ENCODE measurements at places on chromosomes 7 and 10.

GRCh38 chr10:17278607-17279240 lies 50.7 kb downstream of the VIM start:
- DNase-seq, result no peak

DNA sequence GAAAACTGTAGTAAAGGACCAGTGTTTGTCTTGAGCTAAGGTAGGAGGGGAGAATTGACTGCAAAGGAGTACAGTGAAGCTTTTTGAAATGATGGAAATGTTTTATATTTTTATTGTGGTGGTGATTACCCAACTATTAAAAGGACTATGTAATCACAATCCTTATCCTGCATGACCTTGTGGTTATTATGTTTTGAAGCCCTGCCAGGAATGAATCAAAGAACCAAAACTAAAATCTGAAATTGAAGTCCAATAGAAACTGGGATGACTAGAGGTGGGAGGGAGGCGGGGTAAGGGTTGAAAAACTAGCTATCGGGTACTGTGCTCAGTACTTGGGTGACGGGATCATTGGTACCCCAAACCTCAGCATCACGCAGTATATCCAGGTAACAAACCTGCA lies 8.2 kb downstream of the CCDC7 start:
- no peak for DNase-seq

- DNase-seq, result no peak
These were observed 148.7 kb downstream of the C7orf25 start for GRCh38 chr7:42763137-42763551.

DNA sequence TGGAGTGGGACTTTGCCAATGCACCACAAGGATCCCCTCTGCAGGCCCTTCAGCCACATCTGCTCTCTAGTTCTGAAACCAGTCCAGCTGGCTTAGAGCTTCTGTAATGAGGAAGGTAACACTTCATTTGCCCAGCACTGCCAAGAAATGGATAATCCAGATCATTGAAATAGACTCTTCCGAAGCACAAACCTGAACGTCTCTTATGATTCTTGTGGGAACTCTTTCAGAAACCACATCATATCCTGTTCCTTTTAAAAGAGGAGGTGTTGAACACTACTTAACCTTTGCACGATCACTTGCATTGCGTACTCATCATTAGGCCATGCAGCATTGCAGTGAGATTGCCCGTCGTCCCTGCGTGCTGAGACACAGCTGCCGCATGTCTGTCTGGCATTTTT lies 25.8 kb upstream of the PLPP4 start:
- no peak for DNase-seq

GRCh38 chr10:48708144-48708543 lies 23.5 kb downstream of the WDFY4 start:
- DNase-seq, result no peak

DNA sequence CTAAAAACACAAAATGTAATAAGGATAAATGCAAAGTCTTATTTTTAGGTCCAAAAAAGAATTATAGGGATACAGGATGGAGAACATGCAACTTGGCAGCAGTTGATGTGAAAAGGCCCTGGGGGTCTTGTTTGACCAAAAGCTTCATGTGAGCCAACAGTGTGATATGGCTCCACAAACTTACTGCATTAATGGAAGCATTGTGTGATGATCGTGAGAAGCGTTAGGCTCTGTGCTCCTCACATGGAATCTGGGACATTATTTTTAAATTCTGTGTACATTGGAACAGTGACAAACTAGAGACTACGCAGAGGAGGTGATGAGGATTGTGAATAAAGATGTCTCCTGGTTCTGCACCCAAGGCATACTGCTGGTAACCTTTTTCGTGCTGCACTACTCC lies 39.1 kb upstream of the CALD1 start:
- no peak for DNase-seq

DNA sequence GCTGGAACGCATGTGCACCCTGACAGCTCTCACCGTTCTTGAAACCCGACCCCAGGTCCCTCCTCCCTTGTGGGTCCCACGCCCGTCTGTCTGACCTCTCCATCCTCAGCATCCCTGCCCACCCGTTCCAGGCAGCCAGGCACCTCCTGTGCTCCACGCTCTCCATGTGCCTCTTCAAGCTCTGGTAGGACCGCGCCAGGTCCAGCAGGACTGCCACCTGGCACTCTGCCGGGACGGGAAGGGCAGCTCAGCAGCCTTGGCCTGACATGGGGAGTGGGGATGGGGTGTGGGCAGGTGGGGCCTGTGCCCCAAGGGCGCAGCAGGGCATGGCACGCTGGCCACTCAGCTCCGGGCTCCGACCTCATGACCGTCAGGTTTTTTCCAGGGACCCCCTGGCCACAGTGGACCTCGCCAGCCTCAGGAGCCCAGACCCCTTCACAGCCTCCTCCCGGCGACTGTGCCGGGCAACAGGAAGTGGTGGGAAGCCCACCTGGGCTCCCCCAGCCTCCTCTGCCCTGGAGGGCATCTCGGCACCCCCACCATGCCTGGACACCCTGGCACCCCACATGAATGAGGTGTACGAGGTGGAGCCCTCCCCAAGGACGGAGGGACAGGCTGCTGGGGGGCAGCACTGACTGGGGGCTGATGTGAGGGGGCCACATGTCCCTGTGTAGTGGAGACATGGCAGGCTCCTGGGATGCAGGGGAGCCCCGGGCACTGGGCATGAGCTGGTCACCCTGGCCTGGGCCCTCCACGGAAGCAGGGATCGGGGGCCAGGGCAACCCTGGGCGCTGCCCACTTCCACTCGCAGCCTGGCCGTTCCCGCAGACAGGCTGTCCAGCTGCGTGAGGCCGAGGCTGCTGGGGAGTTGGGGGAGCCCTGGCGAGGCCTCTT lies 25.1 kb upstream of the NKX6-2 start:
- no peak for DNase-seq

DNA sequence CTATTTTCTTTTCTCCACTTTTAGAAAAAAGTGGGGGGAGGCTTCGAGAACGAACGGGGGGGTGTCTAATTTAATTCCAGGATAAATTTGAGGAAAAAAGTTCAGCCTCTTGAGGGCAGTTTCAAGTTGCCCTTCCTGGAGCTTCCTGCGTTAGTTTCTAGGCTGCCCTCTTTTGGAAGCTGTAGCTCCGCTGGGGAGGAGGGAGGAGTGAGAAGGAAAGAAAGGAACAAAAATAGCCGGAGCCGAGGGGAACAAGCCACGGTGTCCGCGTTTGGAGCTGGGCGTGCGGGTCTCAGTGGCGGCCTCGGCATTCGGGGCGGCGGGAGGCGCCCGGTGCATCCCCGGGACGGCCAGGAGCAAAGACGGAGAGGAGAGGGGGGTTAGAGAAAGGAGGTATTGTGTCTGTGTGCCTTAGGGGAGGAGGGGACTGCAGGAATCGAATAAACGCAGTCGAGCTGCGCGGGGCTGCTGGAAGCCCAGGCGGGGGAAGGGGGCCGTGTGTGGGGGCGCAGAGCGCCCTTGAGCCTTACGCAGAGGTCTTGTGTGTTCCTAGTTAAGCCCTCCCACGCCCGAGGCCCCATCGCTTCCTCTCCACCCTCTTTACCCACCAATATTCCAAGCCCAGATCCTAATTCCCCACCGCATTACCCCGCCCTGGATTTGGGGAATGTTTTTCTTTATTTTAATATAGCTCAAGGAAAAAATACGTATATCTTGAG lies 2.0 kb upstream of the TNRC18 start:
- DNase-seq, result peak; percentile 95

DNA sequence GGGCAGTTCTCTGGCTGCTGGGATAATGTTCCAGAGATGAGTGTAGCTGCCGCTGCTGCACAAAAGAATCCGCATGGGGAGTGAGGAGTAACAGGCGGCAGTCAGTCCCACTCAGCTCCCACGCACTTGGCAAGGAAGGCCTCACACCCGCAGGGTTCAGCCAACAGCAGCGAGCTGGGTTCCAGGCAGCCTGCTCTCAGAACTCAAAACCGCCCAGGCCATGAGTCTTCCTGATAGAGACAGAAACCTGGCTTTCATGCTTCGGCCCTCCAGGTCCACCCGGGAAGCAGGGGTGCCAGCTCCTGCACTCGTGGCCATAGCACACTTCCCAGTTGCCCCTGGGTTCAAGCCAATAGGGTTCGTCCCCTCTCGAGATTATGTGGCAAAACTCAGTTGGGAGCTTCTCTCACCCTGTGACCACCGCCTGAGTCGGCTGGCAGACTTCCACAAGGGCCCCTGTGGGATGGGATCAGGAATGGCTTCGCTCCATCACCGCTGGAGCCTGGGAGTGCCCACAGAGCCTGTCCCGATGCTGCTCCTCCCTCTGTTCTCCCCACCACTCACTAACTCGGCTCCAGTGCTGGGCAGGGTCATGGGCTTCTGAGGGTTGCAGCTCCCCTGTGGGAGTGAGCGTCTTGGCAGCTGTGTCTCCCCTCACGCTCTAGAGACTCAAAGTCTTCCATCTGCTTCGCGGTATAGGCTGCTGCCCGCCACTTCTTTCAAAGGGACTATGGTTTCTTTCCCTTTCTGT lies 20.6 kb downstream of the CLRN3 start:
- DNase-seq, result no peak

DNA sequence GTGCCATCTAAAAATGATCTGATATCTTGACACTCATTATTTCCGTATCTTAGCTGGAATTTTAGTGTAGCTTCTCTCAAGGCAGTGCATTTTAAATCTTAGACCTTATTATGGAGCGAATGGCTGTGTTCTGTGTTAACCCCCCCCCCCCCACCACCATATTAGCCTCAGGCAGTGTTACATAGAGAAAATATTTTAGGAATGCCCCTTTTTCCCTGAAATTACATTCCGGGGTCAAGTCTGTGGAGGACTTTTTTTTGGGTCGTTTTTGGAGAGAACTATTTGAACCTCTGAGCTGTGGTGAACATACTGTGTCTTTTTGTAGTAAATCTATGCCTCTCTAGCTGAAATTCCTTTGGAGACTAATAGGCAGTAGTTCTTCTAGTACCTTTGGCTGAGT lies 3.1 kb downstream of the CCDC126 start:
- no peak for DNase-seq

GRCh38 chr10:391847-392704 lies 256.8 kb downstream of the ZMYND11 start:
- DNase-seq, result peak; percentile 15

DNA sequence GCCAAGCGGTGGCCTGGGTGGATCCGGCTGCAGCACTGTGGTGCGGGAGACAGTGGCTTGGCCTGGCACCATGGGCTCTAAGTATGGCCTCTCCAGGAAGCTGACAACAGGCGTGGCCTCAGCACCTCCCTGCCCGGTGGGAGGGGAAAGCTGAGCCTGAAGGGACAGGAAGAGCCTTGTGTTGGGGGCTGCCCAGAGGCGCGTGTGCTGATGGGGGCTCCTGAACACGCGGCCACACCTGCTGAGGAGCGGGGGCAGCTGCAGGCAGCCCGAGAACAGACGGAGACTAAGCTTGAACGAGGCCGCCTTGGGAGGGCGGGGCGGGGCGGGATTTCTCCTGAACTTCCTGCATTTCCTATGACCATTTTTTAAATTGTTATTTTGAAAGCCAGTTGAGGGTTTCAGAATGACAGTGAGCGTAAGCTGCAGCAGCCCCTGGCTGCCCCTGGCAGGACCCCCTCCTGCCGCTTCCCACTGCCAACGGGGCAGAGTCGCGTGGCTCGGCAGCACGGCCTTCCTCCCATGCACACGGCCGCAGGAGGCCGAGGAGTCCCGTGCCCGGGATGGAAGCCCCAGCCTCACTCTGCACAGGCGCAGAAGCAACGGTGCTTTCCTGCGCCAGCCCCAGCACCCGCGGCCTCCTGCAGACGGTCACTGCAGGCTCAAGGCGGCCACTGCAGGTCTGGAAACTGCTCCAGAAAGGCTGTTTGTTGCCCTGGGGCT lies 43.2 kb downstream of the DPYSL4 start:
- peak; percentile 4 for DNase-seq

DNA sequence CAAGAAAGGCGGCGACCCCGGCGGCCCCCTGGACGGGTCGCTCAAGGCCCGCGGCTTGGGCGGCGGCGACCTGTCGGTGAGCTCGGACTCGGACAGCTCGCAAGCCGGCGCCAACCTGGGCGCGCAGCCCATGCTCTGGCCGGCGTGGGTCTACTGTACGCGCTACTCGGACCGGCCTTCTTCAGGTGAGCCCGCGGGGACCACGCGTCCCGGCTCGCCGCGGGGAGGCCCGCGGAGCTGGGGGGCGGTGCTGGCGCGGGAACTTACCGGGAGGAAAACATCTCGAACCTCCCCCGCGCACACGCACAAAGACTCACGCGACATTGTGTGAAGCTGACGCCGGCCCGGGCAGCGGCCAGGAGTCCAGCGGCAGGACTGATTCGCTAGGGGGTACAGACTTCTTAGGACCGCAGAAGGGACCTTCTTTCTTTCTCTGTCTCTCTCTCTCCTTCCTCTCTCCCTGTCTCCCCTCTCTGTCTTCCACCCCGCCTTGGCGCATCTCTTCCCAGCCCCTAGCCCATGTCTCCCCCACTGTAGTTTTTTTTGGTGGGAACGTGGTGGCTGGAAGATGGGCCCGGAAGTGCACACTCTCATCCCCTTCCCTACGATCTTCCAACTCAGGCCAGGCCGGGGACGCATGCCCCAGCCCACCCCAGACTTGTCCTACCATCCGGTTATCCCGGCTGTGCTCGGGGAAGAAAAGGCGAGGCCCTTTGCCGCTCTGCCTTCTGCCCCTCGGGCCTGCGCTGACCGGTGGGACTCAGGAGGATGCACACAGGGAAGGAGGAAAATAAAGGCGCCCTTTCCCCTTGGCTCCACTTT lies 1.2 kb downstream of the EN2 start:
- peak; percentile 63 for DNase-seq

DNA sequence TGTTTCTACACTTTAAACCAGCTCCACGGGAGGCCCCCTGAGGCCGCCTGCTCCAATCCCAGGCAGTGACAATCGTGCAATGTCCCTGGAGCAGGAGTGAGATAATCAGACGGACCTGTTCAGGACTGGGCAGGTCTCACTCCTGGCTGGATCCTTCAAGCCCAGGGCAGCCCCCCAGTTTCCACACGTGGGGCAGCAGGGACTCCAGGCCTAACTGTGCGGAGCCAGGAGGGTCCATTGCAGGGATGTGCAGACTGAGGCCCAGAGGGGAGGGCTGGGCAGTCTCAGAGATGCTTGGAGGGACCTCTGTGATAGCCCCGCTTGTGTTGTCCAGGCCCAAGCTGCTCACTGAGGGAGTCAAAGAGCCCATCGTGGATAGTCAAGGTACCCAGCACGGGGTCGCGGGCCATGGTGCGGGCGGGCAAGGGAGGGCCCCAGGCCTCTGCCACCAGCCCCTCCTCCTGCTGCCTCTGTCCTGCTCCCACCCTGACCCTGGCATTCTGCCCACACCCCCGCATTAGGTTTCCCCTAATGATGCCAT lies 110.5 kb upstream of the KCTD7 start:
- no peak for DNase-seq

- no peak for DNase-seq
These were observed 28.2 kb downstream of the TAS2R41 start for GRCh38 chr7:143505838-143506237.

- peak; percentile 90 for DNase-seq
These were observed 493.5 kb downstream of the DNAJB6 start for GRCh38 chr7:157830331-157830730.
